ENCODE measurements at places on chromosomes 11 and 22.

- peak; percentile 58 for DNase-seq
These were observed at the start of gene PITPNM1 for GRCh38 chr11:67504950-67505581. Gene PITPNM1 (minus strand): TSS chr11:67505363. CDS start chr11:67504180, 1,183 bp downstream.

GRCh38 chr11:7197469-7197868, 54.2 kb upstream of the SYT9 start:
- no peak for DNase-seq

DNA sequence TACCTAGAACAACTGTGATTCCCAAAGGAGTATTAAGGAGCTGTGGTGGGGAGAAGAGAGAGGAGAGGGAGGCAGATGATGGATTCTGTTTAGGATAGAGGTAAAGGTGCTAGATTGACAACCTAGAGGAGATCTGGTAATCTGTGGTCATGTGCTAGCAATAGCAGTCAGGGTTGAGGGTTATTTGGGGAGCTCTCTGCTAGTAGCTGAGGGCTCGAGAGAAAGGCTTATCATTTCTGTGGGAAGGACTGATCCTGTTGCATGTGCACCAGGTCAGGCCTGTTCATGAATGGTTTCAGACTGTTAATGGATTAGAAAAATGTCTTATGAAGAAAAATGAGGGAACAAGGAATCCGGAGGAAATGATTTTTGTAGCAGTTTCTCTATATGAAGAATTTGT, 63.2 kb downstream of the MTMR3 start:
- DNase-seq: no peak

DNA sequence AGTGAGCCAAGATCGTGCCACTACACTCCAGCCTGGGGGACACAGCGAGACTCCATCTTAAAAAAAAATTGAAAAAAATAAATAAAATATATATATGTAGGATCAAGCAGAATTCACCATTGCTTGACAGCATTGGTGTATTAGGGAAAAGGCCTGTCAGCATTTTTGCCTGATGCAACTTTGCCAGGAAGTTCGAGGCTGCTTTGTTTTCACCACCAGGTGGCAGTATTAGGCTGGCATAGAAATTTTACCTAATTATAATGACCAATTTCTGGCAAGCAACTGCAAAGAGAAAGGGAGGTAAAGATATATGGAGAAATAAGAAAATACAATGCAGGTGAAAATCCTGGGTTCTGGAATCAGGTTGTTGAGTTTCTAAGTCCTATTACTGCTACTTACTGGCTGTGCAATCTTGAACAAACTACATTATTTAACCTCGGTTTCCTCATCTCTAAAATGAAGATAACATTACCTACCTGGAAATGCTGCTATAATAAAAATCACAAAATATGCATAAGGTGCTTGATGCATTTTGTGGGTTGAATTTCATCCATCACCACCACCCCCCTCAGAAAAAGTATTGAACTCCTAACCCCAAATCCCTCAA, 24.7 kb downstream of the LAYN start:
- DNase-seq: peak; percentile 66

DNA sequence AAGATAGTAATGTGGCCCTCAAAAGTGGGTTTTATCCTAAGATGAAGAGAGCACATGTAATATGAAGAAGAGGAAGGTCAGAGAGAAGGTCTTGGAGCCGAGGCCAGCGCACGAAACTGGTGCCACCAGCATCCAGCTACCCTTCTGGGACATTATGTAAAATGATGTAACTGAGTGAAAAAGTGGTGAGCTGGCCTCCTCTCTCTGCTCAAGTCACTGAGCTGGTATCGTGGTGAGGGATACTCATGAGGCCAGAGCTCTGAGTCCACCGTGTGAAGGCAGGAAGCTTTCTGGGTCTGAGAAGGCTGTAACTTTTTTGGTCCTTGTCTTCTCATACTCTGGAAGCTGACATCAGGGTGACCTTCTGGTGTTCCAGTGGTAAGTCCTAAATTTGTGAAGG, 25.1 kb downstream of the RNF185 start:
- DNase-seq: no peak

DNA sequence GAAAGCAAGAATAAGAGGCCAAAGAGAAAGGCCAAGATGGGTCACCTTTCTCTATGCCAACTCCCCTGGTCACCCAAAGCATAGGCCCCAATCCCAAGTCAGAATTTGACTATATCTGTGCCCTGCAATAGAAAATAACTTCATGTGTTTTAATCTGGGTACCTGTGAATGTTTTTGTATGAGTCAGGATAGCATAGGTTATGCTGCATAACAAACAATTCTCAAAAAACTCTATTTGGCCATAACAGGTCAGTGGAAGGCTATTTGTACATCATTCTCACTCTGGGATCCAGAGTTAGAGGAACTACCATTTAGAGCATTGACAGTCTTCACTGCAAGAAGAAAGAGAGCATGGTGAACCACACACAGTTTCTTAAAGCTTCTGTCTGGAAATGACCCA, 167.3 kb downstream of the DBX1 start:
- no peak for DNase-seq

- no peak for DNase-seq
These were observed 31.9 kb downstream of the ATG13 start for GRCh38 chr11:46649180-46649738.

DNA sequence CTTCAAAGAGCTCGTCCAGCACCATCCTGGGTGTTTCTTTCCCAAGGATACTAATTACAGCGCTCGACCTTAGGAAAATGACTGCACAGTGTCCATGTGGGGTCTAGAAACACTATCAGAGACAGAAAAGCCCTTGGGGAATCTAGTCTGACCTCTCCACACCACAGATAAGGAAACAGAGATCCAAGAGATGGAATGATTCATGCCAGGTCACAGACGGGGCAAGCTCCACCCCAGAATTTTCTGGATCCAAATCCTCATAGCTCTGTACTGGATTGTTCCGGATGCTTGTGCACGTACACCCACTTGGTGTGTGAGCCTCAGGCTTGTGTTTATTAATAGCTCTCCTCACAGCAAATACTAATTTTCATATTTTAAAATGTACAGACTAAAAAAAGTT, 11.3 kb downstream of the ABTB2 start:
- DNase-seq: no peak

- DNase-seq: no peak
These were observed 39.8 kb upstream of the CDON start for GRCh38 chr11:126102436-126102981.

GRCh38 chr22:40479887-40480538, 109.6 kb downstream of the SGSM3 start:
- no peak for DNase-seq

DNA sequence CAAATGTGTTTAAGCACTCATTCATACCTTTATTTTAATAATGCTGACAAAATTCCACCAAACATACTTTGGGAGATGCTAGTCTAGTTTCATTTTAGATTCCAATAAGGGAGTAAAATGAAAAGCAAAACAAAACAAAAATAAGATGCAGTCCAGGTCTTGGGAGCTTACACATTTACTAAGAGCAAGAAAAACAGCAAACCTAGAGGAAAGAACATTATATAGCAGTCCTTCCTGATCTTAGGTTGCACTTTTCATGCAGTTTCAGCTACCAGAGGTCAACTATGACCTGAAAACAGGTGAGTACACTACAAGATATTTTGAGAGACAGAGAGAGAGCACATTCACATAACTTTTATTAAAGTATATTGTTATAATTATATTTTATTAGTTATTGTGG, 1100.9 kb downstream of the DLG2 start:
- no peak for DNase-seq

GRCh38 chr22:30516273-30516672, 10.8 kb upstream of the SEC14L4 start:
- no peak for DNase-seq

DNA sequence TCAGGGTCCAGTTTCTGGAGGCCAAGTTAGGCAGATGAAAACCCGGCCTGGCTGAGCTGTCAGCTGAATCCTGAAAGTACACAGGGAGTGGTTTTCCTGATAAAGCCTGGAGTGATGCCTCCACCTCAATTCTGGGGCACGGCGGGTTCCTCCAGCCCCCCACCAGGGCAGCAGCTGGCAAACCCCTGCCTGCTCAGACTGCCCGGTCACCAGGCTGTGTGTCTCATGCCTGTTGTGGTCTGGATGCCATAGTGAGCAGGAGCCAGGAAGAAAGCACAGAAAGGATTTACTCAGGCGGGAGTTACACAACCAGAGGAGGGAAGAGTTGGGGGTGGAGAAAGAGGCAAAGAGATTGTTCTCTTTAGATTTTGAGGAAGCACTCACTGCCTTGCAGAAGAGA, 119.9 kb upstream of the RASSF10 start:
- no peak for DNase-seq

GRCh38 chr11:135002236-135002635, 590.2 kb upstream of the B3GAT1 start:
- DNase-seq: no peak

DNA sequence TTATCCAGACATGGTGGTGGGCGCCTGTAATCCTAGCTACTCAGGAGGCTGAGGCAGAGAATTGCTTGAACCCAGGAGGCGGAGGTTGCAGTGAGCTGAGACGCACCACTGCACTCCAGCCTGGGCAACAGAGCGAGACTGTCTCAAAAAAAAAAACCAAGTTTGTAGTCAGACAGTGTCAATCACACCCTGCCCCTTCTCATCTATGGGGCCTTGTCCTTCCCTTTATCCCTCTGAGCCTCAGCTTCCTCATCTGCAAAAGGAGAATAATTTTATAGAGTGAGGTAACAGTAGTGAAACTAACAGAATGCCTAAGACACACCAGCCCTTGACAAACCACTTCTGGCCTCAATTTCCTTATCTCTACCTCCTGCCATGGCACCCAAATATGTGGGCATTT, 10.7 kb downstream of the BCL9L start:
- DNase-seq: no peak

GRCh38 chr11:21634491-21634890, 558.4 kb upstream of the ANO5 start:
- DNase-seq: no peak

- no peak for DNase-seq
These were observed 2.0 kb upstream of the EHD1 start for GRCh38 chr11:64880240-64881001.

DNA sequence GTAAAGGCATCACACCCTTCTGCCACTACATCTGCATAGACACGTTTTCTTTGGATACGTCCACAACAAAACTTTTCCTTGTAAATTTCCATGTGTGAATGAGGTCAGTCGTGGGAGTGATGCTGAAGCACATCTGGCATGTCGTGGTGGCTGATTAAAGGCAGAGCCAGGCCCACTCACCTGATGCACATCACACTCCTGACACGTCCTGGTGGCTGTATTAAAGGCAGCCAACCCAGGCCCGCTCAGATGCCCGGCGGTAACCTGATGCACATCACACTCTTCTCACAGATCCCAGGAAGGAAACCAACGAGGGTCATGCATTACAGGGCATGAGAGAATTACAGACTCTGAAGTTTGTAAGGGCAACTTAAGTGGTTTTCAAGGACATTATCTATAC, 321.6 kb upstream of the B3GAT1 start:
- no peak for DNase-seq

DNA sequence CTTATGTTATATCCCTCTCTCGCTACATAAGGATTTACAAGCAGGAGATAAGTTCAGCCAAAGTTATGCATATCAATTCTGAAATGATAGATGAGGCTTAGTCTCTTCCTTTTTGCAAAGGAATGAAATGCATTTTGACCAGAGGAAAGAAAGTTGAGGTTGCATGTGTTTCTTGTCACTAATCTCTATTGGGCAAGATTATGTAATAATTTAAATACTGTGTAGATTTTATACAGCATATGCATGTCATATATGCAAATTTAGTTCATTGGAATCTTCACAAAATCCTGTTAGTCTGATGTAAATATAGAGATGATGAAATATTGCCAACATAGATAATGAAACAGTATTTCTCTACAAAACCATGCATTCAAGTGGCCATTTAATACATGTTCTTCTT, 858.7 kb upstream of the RAG2 start:
- no peak for DNase-seq

DNA sequence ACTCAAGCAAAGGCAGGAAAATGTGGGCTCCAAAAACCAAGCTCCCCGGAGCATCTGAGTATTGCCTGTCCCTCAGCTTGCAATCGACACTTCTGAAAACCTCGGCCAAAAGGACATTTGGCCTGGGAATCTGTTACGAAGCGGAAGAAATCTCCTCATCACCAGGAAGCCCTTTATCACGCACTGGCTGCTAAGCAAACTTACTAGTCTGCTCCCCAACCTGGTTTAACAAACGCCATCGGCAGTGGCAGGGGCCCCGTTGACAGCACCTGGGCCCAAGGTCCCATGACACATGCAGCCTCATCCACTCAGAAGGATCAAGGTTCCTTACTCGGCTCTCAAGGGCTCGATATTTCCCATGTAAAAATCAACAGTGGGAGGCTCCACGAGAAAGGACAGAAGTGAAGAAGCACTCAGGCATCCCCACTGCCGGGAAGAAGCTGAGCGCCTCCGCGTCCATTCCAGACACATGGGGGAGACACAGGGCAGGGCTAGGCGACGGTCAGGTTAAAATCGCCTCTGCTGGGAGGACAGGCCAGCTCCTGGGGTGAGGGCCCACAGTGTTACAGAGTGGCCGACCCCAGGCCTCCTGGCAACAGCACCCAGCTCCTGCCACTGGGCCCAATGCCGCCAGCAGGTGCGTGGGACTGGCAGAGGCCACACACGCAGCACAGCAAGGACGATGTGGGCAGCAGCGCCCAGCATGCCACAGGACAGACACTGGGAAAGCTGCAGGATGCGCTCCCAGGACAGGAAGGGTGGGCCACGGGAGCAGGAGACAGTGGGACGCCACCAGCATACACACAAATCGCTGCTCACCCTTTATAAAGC, 27.1 kb downstream of the BRD1 start:
- no peak for DNase-seq

- DNase-seq: no peak
These were observed 19.6 kb upstream of the OR8D2 start for GRCh38 chr11:124339396-124340141.

- DNase-seq: no peak
These were observed 2.0 kb downstream of the NAV2 start for GRCh38 chr11:19714387-19715363.

- no peak for DNase-seq
These were observed 116.3 kb downstream of the STK33 start for GRCh38 chr11:8477680-8478079.

DNA sequence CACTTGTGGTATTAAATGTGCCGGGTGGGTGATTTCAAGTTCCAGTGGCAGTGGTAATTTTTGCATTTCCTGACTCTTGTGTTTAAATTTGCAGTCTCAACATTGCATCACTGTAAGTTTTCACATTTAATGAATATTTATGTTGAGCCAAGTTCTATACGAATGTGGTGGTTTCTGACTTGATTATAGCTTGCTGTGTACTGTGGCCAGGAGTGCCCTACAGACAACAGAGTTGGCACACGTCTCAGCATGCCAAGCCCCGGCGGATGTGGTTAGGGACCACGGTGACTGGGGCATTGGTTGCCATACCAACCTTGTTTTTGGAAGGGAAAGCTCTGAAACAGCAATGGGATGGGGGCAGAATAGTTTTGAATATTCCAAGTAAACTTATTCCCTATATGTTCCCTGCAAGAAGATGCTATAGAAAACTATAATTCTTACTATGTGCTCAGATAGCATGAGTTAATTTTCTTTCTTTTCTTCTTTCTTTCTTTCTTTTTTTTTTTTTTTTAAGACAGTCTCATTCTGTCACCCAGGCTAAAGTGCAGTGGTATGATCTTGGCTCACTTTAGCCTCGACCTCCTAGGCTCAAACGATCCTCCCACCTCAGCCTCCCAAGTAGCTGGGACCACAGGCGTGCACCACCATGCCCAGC, 16.0 kb downstream of the ZNRF3 start:
- DNase-seq: no peak

- no peak for DNase-seq
These were observed 34.1 kb downstream of the OR4D9 start for GRCh38 chr11:59545179-59546020.

- DNase-seq: no peak
These were observed 22.4 kb downstream of the ENTHD1 start for GRCh38 chr22:39871008-39871798.

- DNase-seq: no peak
These were observed 4.3 kb downstream of the CLTCL1 start for GRCh38 chr22:19287076-19287707.
